NCI-H1436 (cell line): ENCODE measurements at places on chromosomes 11 and 22.

- no peak for DNase-seq
Measured at GRCh38 chr11:128865490-128865889, 1.6 kb downstream of the KCNJ1 start.

GRCh38 chr11:67680696-67681470, 6.5 kb upstream of the ALDH3B2 start:
- DNase-seq: no peak

- DNase-seq: peak; percentile 47
Measured at GRCh38 chr11:15276621-15277020, 161.9 kb downstream of the INSC start.

- no peak for DNase-seq
Measured at GRCh38 chr11:67700141-67700540, 25.7 kb upstream of the ALDH3B2 start.

- DNase-seq: no peak
Measured at GRCh38 chr11:10541561-10541930, 559 bp upstream of the RNF141 start.

DNA sequence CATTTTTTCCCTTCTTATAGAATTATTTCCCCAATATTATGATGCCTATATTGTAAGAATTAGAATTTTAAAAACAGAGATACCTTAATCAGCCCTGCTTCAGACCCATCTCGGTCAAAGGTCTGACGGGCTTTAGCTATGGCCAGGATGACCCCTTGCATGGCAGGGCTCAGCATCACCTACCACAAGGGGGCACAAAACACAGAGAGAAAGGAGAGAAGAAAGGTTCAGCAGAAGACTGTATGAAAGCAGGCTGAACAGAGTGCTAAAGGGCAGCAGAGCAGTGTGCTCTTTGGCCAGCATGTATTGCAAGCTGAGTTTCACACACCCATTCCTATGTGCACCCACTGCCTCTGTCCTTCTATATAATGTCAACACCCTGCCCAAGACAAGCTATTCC, 26.8 kb downstream of the CLDN25 start:
- no peak for DNase-seq

DNA sequence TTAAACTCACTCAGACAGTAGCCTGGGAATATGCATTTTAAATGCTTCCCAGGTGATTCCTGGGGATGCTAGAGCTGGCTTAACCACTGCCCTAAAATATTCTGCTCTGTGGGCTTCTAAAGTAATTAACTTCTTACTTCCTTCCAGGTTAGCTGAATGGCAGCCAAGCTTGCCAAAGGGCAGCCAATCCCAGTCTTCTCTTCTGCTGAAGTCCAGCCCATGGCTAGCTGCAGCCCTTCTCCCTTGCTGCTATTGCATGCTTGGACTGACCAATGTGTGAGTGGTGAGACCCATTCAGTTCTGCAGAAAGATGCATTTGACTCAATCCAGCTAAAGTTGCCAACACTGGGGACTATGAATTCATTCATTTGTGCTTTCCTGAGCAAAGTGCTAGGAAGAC, 411.9 kb downstream of the SOX6 start:
- DNase-seq: no peak

DNA sequence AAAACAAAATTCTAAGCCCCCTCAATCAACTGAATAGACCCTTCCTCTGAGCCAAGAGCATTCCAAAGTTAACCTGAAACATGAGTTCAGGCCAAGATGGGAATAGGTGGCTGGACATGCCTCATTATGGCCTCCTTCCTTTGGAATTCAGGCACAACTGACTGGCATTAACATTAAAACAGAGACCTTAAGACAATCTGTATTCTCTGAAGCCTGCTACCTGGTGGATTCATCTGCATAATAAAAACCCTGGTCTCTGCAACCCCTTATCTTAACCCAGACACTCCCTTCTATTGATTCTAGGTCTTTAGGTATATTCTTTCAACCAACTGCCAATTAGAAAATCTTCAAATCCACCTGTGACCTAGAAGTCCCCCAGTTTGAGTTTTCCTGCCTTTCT, 66.3 kb downstream of the JRKL start:
- DNase-seq: no peak

DNA sequence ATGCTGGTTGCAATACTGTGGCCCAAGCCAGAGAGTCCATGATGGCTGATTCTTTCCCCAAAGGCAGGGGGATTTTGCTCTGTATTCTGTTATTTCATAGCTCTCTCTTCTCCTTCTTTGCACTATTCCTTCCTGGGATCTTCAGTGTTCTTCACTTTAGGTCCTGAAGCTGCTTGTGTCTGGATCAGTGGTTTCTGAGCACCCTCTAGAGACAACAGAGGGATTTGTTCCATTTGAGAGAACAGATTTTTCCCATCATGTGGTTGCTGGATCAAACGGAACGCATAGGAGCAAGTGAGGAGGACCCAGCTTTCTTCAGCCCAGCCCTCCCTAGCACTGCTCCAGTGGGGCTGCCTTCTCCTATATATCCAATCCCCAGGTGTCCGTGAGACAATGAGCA, 68.7 kb upstream of the SYN3 start:
- DNase-seq: no peak

DNA sequence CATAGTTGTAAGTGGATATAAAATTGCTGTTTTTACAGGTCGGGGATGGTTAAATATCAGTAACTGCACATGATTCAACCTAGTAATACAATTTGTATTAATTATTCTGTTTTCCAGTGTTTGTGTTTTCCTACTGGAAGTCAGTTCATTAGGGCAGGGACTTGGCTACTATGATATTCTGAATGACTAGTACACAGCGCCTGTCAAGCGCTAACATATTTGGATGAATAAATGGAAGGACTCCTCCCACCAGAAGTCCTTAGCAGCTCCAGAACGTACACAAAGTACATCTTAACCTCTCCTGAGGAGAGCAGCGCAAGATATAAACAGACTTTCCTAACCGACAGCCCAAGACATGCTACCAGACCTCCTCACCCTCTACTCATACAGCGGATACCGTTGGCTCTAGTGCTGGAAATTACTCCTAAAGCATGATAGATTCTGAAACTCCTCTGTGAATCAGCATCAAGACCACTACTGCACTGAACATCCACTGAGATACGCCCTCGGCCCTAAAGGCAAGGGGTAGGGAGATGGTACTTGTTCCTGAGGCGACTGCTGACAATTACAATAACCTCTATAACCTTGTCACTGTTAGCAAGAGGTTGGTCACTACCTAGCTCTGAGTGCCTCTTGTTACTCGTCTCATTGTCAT, 79.1 kb downstream of the RDX start:
- no peak for DNase-seq

GRCh38 chr11:113034576-113034975, 73.4 kb downstream of the NCAM1 start:
- DNase-seq: no peak

- no peak for DNase-seq
Measured at GRCh38 chr11:75337195-75337654, 14.2 kb downstream of the ARRB1 start.

GRCh38 chr11:45237711-45238315, 48.3 kb downstream of the SYT13 start:
- no peak for DNase-seq

DNA sequence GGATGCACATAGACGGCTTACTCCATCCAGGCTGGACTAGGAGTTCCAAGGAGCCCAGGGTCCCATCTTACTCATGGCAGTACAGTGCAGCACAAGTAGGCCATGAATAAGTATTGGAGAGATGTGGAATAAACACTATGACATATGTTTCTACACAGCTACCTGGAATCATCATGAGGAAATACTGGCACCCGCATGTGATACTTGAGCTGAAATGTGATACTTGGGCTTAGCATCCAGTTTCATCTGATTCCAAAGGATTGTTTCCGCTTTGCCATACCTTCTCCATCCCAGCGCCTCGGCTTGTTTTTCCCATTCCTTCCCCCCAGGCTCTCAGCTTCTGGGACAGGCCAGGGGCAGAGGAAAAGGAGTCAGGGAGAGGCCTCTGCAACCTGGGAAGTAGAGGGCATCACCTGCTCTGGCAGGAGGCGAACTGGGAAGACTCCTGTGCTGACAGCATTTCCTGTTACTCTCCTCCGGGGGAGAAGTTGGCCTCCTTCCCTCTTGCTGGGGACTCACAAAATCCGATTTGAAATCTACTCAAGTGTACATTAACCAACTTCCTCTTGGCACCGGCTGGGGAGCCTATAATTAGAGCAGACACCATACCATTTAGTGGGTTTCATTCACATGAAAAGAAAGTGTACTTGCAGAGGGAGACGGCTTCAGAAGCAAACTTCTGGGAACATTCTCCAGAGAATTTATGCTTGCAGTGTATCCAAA, 187.8 kb downstream of the MIAT start:
- DNase-seq: no peak

- DNase-seq: no peak
Measured at GRCh38 chr22:22009661-22010060, 27.1 kb upstream of the TOP3B start.
